ENCODE measurements at places on chromosomes 5 and 9.

- peak; percentile 52 for DNase-seq
Measured at GRCh38 chr5:132466433-132467286, 23.9 kb downstream of the IRF1 start.

DNA sequence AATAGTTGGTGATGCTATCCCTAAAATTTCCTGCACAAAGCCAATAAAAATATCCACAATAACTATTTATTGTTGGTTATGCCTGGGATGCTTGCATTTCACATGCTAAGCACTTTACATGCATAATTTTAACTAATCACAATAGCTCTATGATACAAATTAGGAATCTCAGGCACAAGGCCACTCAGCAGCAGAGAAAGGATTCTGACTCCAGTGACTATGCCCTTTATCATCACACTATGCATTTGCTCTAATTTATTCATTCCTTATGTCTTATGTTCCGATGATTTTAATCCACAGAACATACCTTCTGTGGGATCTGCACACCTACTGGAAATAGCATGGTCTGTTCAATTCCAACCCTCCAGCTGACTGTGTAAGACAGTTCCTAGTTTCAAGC lies 476.1 kb downstream of the TMEM232 start:
- no peak for DNase-seq

- DNase-seq, result no peak
Measured at GRCh38 chr5:166992874-166993722, 1298.3 kb upstream of the WWC1 start.

DNA sequence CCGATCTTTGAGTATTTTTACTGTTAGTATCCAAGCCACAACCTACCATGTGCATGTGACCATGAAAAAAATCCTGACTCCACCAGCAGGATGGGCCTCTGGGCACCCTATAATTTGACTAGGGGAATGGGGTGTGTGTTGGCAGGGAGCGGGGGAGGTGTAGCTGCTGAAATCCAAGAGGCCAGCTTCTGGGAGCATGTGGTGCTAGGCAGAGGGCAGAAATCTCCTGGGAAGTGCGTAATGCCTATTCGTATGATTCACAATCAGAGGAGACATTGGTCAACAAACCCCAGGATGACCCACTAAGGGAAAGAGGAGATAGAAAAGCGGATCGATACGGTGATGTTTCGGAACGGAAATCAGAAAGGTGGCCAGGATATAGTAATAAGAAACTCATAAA lies 149.9 kb downstream of the ARSB start:
- DNase-seq, result no peak

- DNase-seq, result peak; percentile 27
Measured at GRCh38 chr9:114339130-114339908, 9.7 kb downstream of the ORM2 start.

GRCh38 chr5:6224406-6224805 lies 153.9 kb downstream of the MED10 start:
- DNase-seq, result no peak

- no peak for DNase-seq
Measured at GRCh38 chr9:36862206-36863145, 171.6 kb downstream of the PAX5 start.

DNA sequence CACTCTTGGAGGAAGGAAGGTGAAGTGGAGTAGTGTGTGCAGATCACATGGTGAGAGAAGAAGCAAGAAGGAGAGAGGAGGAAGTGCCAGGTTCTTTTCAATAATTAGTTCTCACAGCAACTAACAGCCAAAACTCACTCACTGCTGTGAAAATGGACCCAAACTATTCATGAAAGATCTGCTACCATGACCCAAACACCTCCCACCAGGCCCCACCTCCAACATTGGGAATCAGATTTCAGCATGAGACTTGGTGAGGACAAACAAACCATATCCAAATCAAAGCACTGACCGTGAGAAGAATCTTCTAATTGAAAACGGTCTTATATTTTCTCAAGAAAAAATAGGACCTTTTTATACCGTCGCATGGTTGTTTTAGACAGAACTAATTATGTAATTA lies 468.7 kb upstream of the TYRP1 start:
- no peak for DNase-seq

DNA sequence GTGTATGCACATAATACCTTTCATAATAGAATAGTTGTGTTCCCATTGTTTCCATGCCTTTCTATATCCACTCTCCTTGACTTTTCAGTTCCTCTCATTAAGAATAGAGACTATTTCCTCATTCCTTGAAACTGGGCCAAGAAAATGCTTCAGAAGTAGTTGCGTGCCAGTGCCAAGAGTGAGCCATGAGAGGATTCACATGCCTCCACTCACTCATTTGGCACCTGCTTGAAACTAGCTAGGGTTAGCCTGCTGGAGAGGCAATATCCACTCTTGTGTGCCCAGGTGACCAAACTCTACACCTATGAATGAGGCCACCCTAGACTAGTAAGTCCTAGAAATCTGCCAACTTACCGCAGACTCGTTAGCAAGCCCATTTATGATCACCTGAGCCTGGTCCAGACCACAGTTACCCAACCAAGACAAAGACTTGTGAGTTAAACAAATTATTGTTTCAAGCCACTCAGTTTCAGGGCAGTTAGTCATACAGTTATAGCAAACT lies 276.3 kb downstream of the EPB41L4A start:
- no peak for DNase-seq

DNA sequence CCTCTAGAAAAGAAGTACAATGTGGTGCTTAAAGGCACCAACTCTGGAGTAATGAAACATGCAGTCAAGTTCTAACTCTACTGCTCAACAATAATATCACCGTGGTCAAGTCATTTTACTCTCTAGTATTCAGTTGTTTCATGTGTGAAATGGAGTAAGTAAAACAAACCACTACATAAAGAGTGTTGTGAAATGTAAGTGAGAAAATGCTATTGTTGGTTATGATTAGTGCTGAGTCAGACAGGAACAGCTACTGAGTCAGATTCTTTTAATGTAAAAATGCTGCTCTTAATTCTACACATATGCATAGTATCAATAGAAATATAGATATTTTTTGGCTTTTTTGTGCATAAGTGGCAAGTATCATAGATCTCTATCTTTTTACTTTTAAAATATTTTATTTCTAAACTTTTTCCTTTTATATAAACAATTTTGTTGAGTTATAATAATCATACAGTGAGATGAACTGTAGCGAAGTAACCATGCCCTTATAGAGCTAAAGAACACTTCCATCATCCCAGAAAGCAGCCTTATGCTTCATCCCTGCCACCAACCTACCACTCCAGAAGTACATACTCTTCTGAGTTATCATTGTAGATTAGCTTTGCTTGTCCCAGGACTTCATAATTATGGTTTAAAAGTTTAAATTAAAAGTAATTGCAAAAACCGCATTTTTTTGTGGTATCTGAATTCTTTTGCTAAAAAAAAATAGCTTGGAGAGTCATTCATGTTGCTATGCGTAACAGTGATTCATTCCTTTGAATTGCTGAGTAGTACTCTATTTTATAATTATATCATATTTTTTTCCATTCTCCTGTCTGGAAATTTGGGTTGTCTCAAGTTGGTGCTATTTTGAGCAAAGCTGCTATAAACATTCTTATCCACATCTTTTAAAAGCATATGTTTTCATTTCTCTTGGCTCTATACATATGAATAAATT lies 548.2 kb upstream of the CLINT1 start:
- DNase-seq, result no peak

Data from activated naive CD4-positive, alpha-beta T cell (primary cell).